ENCODE measurements at places on chromosomes 13 and 19.

GRCh38 chr13:73547239-73547638 lies 488.4 kb downstream of the KLF5 start:
- DNase-seq = no peak

- DNase-seq = no peak
Observed at GRCh38 chr13:112053167-112053743, 13.7 kb upstream of the SOX1 start.

DNA sequence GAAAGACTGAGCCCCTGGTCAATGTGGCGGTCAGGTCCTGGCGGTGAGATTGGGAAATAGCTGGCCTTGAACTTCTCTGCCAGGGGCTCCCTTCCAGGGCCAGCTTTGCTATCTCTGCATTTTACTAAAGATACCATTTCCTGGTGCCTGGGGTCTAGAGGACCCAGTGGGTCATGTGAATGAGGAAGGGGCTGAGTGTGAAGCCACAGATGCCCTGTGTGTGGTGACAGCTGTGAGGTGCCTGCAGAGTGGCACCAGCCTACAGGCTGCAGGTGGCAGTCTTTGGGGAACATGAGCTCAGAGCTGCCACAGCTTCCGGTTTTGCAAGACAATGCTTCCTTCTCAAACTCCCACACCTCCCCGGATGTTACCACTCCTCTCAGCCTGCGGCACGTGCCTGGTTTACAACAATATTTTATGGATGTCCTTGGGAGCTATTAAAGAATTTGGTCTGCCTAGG lies 5.2 kb upstream of the MLNR start:
- peak; percentile 49 for DNase-seq

DNA sequence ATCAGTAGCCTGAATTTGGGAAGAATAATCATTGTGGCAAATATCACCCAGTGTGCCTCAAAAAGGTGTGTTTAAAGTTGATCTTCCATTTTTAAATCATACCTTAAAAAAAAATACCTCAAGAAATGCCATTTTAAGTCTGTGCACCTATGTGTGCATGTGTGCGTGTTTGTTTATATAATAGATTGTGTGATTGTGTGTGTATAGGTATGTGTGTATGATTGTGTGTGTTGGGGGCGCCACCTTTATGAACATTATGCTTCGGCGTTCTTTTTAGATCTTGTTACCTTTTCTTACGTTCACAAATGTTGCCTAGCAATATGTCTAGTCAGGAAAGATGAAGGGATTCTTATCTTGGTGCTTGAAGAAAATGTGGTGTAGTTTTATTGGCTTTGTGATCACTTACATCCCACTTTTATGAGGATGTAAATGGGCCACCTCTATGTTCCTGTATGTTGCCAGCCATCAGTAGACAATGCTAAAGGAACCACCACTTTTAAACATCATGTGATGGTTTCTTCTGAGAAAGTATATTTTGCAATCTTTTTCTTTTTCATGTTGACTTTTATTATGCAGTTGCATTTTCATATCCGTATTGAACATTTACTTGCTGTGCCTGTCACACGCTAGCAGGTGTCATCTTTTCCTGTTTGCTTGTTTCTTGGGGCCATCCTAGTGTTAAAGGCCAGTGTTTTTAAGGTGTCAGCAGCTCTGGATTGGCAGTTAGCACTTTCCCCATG lies 2.2 kb upstream of the IRS2 start:
- DNase-seq = no peak

DNA sequence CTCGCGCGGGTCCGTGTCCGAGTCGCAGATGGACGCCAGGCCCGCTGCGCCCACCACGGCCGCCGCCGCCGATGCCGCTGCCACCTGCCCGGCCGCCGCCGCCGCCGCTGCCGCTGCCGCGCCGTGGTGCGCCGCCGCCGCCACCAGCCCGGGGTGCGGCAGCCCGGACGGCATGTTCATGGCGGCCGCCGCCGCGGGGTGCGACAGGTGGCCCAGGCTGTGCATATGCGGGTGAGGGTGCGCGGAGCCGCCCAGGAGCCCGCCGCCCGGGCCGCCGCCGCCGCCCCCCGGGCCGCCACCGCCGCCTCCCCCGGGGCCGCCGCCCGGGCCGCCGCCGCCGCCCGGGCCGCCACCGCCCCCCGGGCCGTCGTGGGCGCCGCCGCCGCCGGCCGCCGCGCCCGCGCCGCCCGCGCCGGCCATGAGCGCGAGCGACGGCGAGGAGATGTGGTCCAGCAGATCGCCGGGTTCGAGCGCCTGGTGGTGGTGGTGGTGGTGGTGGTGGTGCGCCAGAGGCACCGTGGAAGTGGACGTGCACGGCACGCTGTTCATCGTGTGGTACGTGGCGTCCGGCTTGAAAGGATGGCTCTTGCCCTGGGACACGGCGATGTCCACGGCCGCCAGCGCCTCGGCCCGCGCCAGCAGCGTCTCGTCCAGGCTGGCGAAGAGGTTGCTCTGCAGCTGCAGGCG lies 1.3 kb downstream of the POU4F1 start:
- DNase-seq = no peak

Data from CD4-positive, alpha-beta T cell treated with Interleukin-1 beta for 1 hour (primary cell).